ENCODE measurements at places on chromosomes 11 and 22. TPM values are rescaled to one million over a fixed set of nuclear protein-coding genes. Genes with fewer than 3 reads are reported as not detected.

Gene TMEM191C
- total RNA-seq = 4.5 TPM

Gene IGSF22
- total RNA-seq = 2.6 TPM

Gene IL10RA
- 434 TPM for total RNA-seq

Gene DENND6B
- total RNA-seq = 10.3 TPM

DNA sequence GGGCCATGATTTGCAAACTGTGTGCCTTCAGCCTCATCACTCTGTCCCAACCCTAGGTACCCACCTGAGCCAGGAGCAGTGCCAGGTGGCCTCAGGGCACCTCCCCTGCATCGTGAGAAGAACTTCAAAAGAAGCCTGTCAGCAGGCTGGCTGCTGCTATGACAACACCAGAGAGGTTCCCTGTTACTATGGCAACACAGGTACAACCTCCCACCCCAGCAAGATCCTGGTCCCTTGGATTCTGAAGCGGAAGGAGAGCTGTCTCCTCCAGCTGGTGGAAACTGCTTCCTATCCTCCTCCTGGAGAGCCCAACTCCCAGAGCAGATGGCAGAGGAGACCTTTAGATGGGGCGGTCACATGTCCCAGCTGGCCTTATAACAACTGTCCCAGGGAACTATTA is 2.9 kb downstream of the ZP1 start:
- no peak for DNase-seq

GRCh38 chr11:84549217-84549616 is 1077.9 kb downstream of the DLG2 start:
- DNase-seq = peak; percentile 69

DNA sequence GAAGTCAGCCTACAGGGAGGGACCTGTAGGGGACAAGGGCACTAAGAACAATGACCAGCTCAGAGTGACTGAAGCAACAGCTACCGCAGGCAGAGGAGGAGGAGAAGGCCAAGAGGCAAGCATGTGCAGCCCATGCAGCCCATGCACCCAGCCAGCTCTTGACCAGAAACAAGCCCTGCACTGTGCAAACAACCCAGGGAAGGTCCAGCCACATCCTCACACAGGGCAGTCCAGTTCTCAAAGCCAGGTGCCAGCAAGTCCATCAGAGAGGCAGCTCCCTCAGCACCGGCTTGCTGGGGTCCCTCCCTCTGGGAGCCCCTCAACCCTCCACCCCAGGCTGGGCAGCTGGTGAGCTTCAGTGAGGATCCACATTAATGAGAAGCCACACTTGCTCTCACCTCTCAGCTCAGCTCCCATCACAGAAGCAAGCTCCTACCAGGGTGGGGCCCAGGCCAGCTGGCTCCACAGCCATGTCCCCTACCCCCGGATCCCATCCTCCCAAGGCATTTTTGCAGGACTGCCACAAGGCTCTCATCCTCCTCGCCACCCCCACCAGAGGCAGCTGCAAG is 7.1 kb downstream of the DGCR2 start:
- DNase-seq = peak; percentile 4

DNA sequence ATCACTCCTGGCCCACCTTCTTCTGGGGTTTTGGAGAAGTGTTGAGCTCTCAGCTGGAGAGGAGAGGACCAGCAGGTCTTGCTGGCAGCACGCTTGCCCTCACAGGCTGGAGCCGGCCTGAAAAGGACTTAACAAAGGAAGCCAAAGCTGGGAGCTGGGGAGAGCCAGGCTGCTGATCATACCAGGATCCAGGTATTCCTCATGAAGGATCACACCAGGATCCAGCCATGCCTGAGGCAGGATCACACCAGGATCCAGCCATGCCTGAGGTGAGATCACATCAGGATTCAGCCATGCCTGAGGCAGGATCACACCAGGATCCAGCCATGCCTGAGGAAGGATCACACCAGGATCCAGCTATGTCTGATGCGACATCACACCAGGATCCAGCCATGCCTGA is 17.0 kb downstream of the MRGPRD start:
- no peak for DNase-seq

Gene MOV10L1
- not detected for total RNA-seq

Data from B cell (primary cell).